ENCODE measurements at places on chromosomes 6 and 20.
A peak's percentile ranks its signal among the peaks of the same experiment; 100 is the strongest.

DNA sequence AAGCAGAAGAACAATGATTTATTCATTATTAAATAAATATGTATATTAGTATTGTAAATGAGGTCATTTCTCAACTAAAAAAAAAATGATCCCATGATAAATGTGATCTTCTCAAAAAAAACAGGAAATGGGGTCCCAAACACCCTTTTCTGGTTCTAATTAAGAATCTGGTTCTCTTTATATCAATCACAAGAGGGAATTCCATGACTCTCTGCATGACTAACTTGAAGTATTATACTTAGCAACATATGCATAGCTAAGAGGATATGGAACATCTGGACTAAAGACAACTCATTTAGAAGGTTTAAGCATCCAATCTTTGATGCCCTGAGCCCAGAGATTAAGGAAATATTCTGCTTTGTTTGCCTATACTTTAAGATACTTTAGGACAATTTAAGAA is 89.7 kb upstream of the EMILIN3 start:
- DNase-seq, result no peak

DNA sequence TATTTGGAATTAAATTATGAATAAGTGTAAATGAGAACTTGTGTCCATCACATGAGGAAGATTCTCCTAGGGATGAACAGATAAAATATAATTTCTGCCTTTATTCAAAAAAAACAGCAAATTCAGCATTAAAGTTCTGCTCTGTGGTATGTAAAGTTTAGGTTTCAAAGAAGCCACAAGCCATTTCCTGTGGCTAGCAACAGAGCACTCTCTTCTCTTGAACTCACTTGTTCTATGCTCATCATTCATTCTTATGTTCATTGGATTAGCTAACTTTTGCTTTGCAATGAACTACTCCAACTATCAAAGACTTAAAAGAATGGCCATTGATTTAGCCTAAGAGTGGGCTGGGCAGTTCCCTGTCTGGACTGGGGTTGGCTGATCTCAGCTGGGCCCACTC is 20.8 kb upstream of the SNRPB2 start:
- no peak for DNase-seq

DNA sequence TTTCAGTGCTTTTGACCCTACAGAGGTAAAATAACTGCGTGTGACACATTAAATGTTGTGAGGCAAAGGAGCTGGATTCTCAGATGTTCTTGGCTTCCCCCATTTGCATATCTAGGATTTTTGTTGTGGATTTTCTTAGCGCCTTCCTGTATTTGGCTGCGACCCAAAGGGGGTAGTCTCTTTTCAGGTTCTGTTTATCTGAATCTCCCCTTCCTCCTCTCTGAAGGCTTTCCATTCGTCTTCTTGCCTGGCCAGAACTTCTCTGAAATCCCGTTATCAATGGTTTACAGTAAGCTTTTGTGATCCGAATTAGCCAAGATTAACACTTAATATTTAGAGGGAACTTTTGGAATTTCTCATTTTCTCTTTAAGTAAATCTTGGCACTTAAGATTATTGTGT is 60.8 kb downstream of the ADGRB3 start:
- DNase-seq, result no peak

GRCh38 chr20:34250005-34250404 is 8.8 kb downstream of the ASIP start:
- no peak for DNase-seq

DNA sequence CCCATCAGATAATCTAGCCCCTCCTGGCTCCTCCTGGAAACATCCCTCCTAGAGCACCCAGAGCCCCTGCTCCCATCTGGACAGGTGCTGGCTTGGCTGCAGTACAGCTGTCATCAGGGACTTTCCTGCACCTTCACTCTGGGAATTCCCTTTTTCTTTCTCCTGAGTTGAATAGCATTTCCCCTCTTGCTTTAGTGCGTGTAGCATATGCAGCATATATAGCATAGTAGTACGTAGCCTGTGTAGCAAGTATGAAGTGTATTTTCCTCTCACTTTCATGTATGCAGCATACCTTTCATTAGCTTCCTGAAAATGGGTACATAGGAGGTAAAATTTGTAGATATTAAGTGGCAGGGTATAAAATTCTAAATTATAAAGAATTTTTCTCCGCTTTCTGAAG is 352.9 kb downstream of the ESR1 start:
- no peak for DNase-seq

- DNase-seq, result no peak
Measured at GRCh38 chr6:132282696-132283095, 118.6 kb downstream of the MOXD1 start.

GRCh38 chr6:46184114-46184513 is 13.3 kb upstream of the ENPP5 start:
- DNase-seq, result no peak

GRCh38 chr20:54368570-54368969 is 106.8 kb upstream of the DOK5 start:
- no peak for DNase-seq

GRCh38 chr6:112010328-112010727 is 43.6 kb upstream of the CCN6 start:
- DNase-seq, result no peak

- DNase-seq, result no peak
Measured at GRCh38 chr6:105695461-105695860, 292.6 kb upstream of the PREP start.

GRCh38 chr6:156992020-156992804 is 215.0 kb downstream of the ARID1B start:
- DNase-seq, result no peak

GRCh38 chr20:32560989-32561830 is 23.9 kb downstream of the NOL4L start:
- no peak for DNase-seq

DNA sequence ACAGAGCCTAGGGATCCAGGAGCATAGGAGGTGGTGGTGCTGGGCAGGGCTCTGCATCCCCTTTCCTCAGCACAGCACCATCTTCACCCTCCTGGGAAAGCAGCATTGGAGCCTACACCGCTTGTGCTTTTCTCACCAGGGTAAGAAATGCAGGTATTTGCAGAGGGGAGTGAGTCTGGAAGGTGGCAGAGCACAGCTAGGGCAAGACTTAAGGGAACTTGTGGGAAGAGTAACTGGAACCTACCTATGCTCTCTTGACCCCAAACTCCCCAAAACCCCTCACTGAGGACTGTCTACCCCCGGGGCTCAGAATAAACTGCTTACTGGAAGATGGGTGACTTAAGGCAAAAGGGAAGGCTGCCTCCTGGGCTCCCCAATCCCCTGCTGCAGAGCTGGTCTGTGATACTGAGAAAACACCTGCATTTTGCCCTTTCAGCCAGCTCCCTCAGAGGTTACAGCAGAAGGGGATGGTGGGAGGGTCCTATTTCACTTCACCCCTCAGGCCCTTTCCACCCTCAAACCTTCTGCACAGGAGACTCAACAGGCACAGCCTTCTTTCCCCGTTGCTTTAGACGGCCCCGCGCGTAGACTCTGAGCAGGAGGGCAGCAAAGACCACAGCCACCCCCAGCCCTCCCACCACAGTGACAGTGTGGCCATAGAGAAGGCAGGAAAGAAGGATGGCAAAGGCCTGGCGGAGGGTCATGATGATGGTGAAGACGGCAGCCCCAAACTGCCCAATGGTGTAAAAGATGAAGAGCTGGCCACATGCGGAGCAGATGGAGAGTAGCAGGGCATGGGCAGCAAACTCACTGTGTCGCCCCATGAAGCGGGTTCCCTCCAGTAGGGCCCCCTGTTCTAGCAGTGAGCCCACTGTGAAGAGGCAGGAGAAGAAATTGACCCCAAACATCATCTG is 2.9 kb downstream of the SLC35B2 start:
- no peak for DNase-seq

GRCh38 chr20:32972181-32973076 is 31.8 kb downstream of the SUN5 start:
- DNase-seq, result no peak

- no peak for DNase-seq
Measured at GRCh38 chr6:33824461-33825154, 20.8 kb upstream of the MLN start.

GRCh38 chr6:21198032-21198640 is 395.4 kb upstream of the SOX4 start:
- DNase-seq, result no peak

DNA sequence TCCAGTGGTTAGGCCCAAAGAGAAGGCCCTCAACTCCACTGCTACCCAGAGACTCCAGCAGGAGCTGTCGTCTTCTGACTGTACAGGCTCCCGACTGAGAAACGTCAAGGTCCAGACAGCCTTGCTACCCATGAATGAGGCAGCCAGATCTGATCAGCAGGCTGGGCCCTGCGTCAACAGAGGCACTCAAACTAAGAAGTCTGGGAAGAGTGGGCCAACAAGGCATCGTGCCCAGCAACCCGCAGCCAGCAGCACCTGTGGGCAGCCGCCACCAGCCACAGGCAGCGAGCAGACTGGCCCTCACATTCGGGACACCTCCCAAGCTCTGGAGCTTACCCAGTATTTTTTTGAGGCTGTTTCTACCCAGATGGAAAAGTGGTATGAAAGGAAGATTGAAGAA is 8.1 kb downstream of the LYRM2 start:
- no peak for DNase-seq

DNA sequence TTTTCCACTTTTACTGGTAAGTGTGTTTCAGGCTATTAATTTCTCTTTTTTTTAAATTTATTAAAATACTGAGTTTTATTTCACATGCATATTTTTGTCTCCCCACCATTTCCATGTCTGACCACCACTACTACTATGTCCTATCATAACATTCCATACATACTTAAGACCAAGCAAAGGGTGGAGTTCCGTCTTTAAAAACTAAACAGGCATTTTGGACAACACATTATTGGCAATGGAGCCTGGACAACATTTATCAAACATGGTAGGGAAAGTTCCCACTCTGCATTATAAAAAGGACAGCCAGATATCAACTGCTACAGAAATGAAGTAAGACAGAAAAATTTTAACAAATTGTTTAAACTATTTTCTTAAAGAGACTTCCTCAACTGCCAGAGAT is 91.9 kb downstream of the LMBRD1 start:
- no peak for DNase-seq

DNA sequence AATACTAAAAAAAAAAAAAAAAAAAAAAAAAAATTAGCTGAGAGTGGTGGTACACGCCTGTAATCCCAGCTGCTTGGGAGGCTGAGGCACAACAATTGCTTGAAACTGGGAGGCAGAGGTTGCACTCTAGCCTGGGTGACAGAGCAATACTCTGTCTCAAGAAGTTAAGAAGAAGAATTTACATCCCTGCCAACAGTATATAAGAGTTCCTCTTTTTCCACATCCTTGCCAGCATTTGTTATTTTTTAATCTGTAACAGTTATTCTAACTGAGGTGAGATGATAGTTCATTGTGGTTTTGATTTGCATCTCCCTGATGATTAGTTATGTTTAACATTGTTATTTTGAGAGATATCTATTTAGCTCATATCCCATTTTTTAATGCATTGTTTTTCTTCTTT is 20.3 kb upstream of the DYNLRB1 start:
- DNase-seq, result no peak

DNA sequence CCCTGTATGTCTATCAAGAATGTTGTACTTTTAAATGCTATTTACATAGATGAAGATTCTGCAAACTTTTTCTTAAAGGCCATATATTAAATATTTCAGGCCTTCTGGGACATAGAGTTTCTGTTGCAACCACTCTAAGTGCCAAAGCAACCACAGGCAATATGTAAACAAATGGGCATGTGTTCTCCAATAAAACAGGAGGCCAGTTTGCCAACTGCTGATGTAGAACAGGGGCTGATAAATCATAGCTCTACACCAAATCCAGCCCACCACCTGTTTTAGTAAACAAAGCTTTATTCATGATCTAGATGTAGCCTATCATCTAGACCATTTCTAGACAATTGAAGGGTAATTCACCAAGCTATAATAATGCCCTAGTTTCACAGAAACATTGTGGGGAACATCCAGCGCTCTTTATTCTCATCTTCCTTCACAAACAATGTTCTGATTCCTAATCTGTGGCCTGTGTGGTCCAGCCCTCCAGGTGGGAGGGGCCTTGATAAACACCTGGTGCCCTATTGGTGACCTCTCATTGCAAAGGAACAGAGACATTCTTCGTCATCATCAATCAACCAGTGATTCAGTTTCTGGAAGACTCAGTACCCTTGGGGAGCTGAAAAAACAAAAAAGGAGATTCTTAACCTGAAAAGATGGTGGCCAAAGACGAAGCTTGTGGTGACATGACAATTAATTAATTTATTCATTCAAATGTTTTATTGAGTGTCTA is 80.2 kb downstream of the PREP start:
- no peak for DNase-seq

- no peak for DNase-seq
Measured at GRCh38 chr6:36927691-36928546, 26.6 kb upstream of the PI16 start.

DNA sequence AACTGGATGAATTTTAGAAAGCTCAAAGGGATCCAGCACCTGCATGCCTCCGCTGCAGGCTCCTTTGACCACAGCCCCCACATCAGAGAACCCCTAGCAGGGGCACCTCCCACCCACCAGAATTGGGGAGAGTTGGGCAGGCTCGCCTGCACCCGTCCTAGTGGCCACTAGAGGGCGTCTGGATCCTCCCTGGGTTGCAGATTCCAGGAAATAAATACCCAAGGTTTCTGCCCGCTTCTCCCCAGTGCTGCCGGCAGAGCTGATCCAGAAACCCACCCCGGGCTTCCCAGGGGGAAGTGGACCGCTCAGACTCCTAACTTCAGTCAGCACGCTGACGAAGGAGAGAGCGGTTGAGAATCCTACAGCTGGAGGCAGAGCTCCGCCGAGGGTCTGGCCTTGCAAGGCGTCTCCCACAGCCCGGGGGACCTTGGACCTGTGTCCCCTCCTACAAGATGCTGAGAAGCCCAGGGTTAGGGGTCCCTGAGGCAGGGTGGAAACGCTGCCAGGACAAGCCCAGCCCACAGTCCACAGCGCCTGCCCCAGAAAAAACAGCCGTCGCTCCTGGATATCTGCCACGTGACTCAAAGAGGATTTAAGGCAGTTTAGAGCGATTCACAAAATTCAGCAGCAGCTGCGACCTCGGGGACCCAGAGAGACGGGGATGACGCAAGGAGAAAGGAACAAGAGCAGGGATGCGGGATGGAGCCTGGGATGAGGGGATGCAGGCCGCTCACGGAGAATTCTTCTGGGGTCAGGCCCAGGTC is 32.6 kb upstream of the PHACTR3 start:
- peak; percentile 87 for DNase-seq

DNA sequence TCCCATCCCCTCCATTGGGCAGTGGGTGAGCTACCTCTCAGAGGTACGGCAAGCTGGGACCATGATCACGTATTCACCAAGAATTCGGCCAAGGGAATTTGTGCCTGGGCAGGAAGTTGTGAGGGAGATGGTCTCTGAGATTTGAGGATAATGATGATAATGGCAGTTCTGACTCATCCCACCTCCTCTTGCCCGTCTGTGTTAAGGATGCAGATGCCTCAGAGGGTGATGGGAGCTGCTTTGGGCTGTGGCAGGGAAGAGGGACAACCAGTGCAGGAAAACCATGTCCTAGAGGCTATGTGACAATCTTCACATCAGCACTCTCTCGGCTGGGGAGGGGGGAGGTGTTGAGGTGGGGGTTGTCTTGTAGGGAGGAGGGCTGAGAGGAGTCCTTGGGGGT is 4.3 kb downstream of the TGM6 start:
- no peak for DNase-seq

- no peak for DNase-seq
Measured at GRCh38 chr20:55701467-55701866, 303.9 kb downstream of the CBLN4 start.

- DNase-seq, result peak; percentile 87
Measured at GRCh38 chr20:3239026-3239866, at the start of gene SLC4A11. Gene SLC4A11 (minus strand): TSS chr20:3239190. CDS start chr20:3239137, 53 bp downstream.

- DNase-seq, result no peak
Measured at GRCh38 chr6:156563714-156564113, 213.5 kb upstream of the ARID1B start.
